ENCODE measurements at places on chromosomes 12 and 14. TPM values are rescaled to one million over a fixed set of nuclear protein-coding genes. Genes with fewer than 3 reads are reported as not detected.

KSR2 gene
- polyA plus RNA-seq: not detected

HNF1A gene
- 0.06 TPM for polyA plus RNA-seq

TIMM9 gene
- 23.7 TPM for polyA plus RNA-seq

MSI1 gene
- polyA plus RNA-seq: not detected

GDF3 gene
- not detected for polyA plus RNA-seq

NINJ2 gene
- polyA plus RNA-seq: not detected

DEGS2 gene
- not detected for polyA plus RNA-seq

GRCh38 chr12:8559676-8560075 lies 19.0 kb upstream of the CLEC4E start:
- no peak for DNase-seq

DNA sequence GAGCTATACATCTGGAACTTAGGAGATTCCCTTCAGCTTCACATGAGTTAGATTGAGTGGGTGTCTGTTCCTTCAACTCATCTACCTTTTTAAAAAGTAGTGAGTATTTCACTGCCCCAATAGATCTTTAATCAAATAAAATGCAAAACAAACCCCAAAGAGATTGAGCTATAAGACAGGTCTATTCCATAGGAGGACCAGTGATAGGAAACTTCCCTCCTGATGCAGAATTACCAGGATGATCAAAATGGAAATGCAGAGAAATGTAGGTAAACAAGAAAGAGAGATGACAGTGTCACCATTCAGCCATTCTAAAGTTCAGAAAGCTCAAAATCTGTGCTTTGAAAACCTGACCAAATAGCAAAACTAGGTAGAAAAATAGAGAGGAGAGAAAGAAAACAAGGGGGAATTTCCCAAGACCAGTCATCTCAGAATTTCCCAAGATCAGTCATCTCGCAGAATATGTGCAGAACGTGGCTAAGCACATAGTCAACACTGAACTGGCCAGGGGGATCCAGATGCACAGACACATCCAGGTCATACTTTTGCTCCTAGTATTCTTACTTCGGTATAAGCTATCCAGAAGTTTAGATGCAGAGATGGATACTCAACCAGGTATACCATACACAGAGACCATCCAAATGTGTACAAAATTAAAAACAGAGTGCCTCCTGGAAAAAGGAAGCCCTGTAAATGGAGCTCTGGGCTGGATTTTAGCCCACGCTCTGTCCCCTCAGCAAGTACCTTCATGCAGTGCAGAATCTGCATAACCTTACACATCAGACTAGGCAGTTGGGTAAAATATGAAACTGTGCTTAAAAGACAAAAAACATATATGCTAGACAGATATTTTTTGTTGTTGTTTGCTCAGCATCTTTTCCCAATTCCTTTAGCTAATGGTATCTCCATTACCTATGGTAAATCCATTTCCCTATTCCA lies 27.4 kb downstream of the SLC41A2 start:
- DNase-seq: peak; percentile 82

DNA sequence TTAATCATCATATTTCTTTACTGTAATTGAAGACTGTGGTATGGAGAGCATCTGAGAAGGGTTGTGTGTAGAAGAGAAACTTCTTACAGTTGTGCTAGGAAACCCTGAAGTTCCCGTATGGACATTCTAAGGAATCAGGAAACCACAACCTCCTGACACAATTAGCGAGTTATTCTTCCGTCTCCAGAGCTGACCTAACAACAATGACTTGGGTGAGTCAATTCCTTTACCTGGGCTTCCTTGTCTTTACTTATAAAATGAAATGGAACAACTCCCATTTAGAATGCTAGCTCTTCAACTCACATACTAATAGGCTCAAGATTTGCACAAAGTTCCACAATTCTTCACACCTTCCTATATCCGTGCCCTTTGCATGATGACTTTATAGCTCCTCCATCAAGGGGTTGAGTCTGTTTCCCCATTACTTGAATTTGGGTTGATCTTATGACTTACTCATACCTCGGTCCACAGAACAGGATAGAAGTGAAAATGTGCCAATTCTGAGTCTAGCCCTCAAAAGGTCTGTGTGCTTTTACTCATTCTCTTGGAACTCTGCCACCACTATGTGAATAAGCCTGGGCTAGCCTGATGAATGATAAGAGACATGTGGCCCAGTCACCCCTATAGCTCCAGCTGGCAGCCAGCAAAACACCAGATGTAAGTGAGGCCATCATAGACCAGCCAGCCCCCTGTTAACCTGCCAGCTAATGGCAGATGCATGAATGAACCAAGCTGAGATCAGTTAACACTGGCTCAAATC lies 459.4 kb downstream of the ETNK1 start:
- peak; percentile 95 for DNase-seq

DNA sequence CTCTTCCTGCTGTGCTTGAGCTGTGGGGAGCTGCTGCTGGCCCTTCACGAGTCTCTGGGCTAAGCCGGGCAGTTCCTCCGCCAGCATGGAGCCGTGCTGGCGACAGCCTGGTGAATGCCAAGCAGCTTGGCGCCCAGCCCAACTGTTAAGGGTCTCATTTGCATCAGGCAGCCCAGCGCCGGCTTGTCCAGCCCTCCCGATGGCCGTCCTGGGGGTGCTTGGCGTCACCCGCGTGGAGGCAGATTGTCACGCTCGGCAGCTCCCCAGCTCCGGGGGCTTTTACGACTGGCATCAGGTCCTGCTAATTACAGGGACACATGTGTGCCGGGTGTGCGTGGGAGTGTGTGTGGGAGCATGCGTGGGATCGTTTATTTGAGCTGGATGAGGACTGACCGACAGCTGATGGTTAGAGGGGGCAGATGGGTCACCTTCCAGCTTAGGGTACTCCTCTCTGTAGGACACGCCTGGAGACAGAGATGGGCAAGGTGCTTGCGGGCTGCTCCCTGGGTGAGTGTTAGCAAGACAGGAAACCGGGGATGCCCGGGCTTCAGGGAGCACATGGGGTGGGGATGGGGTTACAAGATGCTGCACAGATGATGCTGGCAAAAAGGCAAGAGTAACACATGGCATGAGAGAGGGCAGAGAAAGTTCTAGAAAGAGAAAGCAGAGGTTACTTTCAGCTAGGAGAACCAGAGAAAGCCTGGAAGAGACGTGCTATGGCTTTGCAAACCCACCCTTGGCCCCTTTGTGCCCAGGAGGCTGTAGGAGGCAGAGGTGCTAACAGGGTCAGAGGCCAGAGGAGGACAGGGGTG lies 64.1 kb downstream of the KIF26A start:
- DNase-seq: no peak

- peak; percentile 82 for DNase-seq
Observed at GRCh38 chr12:89370850-89371249, 18.5 kb upstream of the DUSP6 start.

- DNase-seq: no peak
Observed at GRCh38 chr12:32679920-32680237, 778 bp downstream of the DNM1L start.

GRCh38 chr14:70789361-70789760 lies 20.0 kb downstream of the MAP3K9 start:
- peak; percentile 70 for DNase-seq

DNA sequence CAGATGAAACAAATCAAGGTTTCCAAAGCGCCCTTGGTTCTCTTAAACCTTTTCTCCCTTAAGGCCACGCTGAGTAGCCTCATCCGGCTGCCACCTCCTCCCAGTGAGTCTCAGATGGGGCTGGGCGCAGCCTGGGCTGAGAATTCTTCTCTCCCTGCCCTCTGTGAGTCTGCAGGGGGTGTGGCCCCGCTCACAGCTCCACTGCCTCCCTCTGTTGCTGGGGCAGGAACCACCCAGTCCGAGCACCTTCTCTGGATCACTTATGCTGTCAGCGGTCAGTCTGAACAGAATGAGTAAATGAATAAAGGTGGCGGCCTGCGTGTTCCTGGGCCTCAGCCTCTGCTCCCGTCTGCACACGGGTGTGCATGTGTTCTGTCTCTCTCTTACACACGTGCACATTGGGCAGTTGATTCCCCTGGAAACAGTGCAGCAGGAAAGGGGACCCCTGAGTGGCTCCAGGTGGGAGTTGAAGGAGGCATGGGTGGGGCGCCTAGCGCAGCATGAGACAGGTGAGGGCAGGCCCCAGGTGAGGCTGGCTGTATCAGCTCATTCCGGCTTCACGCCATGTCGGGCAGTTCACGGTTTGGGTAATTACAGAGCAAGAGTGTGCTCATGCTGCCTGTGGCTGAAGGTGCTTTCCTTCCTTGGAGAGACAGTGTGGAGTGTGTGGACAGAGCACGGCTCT lies 4.3 kb downstream of the PAPLN start:
- DNase-seq: no peak

DNA sequence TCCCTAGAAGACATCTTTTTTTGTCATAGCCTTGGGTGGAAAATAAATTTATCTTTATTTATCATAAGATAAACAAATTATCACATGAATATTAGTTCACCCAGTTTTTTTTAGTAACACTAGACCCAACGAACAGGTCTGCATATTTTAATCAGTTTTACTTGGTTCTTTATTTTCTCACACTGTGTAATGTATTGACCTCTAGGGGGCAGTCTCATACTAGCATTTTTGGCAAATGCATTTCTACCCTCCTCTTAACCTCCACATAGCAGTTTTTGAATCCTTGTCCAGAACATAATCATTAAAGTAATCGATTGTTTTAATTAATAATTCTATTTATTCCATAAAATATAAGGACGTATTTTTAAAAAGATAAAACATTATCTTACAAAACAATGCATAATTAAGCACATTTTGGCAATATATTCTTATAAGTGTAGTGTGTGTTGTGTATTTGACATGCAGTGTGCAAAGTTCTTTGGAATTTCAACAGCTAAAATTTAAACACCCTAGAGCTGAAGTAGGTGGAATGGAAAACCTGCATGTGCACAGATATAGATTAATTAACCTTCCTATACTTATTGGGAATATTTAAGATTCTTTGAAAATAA lies 31.6 kb upstream of the PTPRQ start:
- peak; percentile 69 for DNase-seq

- no peak for DNase-seq
Observed at GRCh38 chr14:38762845-38763244, 340.2 kb downstream of the SEC23A start.

GRCh38 chr14:37019488-37019887 lies 152.9 kb downstream of the SLC25A21 start:
- no peak for DNase-seq

DNA sequence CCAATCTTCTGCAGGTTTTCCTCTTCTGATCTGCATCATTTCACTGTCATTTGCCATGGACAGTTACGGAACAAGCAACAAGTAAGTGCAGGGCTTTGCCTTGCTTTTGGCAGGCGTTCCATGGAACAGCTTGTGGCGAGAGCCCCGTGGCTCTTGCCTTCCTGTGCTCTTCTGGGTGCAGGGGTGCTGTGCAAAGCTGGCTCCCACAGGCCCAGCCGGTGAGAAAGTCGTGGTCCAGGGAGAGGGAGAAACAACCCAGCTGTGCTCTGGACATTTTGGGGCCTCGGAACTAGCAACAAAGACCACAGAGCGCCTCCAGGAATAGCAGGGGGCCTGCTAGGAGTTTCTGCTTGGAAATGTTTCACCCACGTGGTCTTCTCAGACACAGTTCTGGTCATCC lies 164.7 kb downstream of the ADGRD1 start:
- DNase-seq: no peak

GRCh38 chr12:95880895-95881294 lies 22.1 kb downstream of the SNRPF start:
- no peak for DNase-seq

DNA sequence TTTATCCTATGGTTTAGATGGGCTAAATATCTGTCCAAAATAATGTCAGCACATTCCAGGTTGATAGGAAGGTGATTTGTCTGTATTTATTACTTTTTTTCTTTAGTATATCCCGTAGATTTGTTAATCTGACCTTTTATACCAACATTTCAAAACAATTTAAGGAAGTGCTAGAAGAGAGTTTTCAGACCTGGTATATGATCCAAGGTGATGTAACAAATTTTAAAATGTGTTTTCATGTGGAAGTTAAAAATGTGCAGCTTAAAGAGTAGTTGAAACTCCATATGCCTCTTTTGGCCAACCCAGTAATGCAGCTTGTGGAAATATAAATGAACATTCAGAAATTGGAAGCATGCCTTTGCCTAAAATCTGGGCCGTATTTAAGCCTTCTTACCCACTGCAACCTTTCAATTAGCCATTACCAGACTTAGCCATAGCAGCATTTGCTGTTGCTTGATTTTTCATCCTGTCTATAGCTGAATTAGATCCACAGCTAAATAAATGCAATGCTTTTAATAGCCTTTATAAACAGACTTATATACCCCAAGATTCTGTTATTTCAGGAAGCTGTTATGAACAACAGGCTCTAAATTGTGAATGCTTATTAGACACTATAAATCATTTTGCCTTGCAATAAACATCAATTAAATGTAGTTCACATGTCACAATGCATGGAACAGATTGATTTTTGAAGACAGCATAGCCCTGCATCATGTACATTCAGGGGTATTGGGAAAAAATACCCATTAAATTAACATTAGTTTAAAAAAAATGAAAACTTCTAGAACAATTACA lies 271.2 kb downstream of the PDZRN4 start:
- no peak for DNase-seq

DNA sequence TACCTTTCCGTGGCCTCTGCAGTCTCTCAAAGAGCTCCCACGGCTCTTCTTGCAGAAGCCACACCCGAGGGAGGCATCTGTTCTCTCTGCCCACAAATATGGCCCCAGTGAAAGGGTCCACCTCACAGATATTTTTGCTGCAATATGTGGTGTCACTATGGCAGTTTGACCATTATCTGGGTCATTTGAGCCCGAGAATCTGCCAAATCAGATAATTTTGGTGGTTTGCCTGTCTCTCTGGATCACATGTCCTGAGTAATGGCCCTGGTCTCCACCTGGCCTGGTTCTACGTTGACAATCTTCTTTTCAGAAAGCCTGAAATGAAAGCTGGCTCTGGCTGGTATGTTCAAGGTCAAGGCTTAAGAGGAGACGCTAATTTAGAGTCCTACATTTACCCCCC lies 5.7 kb upstream of the WSCD2 start:
- DNase-seq: no peak

GRCh38 chr14:36424478-36425102 lies 95.4 kb downstream of the NKX2-1 start:
- no peak for DNase-seq

DNA sequence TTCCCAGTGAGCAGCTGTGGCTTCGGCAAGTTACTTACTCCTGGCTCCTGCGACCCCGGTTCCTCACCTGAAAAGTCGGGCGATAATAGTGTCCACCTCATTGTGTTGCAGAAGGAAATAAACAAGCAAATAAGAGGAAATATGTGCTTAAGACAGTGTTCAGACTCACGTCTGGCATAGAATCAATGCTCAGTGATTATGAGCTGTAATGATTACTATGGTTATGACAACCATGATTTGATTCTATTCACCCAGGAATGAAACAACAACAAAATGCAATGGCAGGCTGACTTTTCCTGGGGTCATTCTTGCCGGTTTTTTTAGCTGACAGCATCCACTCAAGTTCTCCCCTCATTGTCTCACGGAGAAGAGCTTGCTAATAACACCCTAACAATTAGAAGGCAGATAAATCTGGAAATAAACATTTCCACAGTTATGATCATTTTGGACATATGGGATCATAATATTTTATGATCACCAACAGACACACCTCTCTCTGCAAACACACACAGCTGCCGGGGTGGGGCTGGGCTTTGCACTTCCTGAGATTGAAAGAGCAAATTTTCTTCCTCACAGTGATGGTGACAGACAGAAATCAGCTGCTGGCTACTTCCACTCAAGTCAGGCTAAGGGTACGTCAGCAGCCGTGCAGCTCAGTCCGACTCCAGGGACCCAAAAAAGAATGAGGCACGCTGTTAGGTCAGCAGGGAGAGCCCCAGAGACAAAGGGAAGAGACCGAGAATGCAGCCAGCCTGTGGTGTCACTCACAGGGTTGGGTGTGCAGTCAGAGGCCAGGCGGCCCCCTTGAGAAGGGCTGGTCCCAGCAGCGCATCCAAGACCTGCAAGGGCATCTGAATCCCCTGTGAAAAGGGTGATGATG lies 158.0 kb downstream of the RIMBP2 start:
- no peak for DNase-seq

GRCh38 chr12:13442457-13442856 lies 245.9 kb downstream of the EMP1 start:
- no peak for DNase-seq

All from IMR-90 (cell line).